ENCODE measurements at places on chromosomes 11 and 22.

- no peak for DNase-seq
Observed at GRCh38 chr11:19628018-19628417, 84.6 kb upstream of the NAV2 start.

DNA sequence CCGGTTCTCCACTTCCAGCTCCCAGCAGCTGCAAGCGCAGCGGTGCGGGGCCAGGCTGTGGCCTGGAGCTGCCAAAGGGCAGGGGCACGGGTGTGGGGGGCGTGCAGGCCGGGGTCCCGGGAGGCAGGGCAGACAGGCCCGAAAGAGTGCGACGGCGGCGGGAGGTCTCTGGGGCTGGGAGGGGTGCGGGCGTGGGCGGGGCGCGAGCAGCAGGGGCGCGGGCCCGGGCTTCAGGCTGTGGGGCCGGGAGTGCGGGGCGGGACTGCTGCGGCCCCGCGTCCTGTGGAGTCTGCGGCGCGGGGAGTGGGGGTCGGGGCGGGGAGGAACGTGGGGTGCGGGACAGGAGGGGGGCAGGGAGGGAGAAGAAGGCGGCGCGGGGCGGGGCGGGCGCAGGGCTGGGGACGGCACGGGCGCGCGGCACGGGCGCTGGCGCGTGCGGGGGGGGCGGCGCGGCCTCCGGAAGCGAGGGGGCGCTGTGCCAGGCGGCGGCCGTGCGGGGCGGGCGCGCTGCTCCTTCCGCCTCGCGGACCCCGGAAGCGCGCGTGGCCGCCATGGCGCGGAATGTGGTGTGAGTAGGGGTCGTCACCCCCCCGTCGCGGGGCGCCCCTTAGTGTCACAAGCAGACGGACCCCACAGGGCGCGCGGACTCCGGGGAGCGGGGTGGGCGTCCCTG, at the start of gene MRPL23:
Gene MRPL23, plus strand, starts transcription at position 521 of the 673 bp plus-strand sequence. Its CDS starts 31 bp downstream, at position 552.
- no peak for DNase-seq

GRCh38 chr11:17719938-17720795, 796 bp downstream of the MYOD1 start:
- peak; percentile 31 for DNase-seq

DNA sequence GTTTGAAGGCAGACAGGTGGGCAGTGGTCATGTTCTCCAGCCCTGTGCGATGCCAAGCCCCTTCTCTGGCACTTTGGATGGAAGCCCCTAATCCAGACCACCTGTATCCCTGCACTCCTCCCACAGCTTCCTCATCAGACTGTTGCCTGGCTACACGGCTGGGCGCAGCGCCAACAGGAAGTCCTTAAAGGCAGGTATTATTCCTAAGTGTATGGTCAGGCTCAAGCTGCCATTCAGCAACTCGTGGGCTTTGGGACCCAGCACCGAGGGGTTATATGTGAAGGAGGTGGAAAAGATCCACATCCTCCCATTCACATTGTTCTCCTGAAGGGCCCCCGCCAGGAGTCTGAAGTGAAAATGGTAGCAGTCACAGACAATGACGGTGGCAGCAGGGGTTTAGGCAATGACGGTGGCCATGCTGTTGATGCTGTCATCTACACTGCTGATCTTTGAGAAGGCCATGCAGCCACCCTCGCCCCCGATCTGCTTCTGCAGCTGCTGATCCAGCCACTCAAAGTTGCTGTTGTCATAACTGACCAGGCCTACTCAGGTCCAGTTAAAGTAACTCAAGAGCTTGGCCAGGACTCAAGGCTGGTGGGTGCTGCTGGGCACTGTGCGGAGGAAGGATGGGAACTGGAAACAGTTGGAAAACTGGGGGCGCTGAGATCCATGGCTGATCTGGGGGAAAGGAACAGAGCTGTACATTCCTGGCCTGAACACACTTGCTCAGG, 27.7 kb downstream of the OR6Q1 start:
- no peak for DNase-seq

DNA sequence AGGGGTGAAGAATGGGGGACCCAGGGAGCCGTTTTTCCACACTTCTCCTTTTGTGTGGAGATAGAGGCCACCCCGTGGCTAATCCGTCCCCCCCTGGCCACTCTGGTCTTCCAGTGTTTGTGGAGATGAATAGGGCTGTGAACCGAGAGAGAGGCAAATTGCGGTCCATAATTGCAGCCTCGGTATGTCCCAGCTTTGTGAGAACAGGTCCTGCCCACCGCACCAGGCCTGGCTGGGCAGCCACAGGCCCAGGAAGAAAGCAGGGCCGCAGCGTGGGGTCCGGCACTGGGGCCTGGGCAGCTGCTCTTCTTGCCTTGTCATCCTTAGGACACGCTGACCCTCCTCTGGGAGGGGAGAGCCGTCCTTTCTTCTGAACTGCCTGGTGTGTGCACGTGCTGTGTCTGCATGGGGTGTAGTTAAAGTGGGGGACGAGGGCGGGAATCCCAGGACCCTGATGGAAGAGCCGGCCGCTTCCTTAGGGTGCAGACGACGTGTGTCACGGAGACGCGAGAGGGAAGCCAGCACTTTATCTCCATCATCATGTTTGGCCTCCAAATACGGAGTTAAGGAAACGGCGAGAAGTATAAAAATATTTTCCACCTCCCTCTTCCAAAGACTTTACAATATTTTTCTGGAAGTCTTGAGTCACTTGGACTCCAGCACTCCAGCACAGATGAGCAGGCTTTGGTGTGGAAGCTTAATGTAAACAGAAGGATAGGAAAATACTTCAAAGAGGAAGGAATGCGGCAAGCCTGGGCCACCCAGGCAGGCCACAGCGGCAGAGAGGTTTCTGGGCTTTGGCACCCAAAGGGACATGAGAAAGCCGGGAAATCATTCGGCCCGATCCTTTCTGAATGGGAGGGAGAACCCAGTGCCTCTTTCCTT, 1248.4 kb downstream of the BRD1 start:
- DNase-seq, result no peak

DNA sequence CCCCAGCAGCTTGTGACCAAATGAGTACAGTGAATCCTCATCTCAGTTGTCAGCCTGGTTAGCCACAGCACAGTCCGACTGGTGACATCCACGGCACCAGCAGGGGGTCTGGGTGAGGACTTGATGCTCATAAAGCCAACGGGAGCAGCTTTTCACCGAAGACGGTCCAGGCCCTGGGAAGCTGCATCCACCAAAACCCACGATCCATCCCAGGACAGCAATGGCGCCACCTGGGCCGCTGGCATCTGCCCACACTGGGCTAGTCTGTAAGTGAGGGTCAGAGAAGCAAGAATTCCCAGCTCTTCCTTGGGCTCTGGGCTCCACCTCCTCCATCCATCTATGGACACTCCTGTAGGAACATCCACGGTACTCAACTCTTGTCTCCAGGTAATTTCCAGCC, 25.1 kb upstream of the FXYD6 start:
- no peak for DNase-seq

DNA sequence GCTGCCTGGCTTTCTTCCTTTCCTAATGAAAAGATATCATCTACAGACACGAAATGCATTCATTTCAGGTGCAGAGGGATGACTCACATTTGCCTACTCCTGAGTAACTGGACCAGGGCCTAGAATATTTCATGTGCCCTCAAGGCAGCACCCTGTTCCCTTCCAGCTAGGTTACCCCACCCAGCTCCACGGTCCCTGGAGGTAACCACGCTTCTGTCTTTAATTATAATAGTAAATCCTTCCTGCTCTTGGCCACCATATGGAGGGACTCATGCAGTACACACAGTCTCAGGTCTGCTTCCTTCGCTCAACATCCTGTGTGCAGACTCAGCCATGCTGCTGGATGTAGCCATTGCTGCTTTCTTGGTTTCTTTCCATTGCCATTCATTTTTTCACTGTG, 22.3 kb downstream of the DHCR7 start:
- no peak for DNase-seq

DNA sequence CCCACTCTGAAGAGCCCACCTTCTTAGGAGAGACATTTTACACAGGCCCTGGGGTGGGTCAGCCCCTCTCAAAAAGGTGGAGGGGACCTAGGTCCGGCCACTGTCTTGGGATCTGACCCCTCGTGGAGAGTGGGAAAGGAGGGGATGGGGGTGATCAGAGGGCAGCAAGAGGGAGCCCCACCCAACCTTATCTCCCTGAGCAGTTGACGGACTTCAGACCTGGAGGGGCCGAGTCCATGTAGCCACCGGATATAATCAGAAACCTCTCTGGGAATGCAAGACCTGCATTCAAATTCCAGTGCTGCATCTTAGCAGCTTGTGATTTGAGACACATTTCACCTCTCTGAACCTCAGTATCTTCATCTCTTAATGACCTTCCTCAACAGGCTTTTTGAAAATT, 44.0 kb downstream of the TP53I11 start:
- no peak for DNase-seq

- no peak for DNase-seq
Observed at GRCh38 chr11:101862391-101863233, 52.2 kb upstream of the CEP126 start.

GRCh38 chr11:110850846-110851245, 138.6 kb upstream of the ARHGAP20 start:
- DNase-seq, result no peak

GRCh38 chr11:125772834-125773505, 5.7 kb downstream of the PATE2 start:
- no peak for DNase-seq

DNA sequence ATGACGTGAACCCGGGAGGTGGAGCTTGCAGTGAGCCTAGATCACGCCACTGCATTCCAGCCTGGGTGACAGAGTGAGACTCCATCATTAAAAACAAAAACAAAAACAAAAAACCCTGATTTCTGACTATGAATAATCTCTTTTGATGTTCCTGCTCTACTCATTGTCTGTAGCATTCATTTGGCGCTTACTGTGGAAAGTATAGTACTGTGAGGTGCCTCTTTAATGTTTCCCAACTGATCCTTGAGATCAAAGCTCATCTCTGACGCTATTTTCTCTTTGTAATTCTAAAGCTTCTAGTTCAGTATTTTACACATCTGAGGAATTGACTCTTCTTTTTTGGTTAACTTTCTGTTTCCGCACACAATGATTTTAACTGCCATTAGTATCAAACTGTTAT, 60.0 kb downstream of the GRK3 start:
- DNase-seq, result no peak

GRCh38 chr11:61873588-61874376, 17.6 kb downstream of the FADS3 start:
- no peak for DNase-seq

DNA sequence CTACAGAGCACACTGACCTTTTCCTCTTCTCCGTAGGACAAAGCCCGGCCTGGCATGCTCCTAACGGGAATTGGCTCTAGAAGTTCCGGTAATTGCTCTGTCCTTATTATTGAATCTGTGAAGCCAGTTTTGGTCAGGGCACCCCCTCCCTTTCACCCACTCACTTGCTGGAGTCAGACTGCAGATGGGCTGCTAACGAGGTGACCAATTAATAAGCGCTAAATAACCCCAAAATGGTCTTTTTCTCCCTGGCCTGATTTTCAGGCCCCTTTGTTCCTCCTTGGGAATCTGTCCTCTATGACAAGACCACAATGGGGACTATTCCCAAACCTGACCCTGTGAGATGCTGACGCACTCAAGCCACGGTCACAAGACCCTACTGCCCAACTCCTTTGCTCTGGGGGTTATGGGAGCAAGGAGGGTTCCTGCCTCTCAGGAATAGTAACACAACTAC, 610.0 kb upstream of the CADM1 start:
- no peak for DNase-seq

DNA sequence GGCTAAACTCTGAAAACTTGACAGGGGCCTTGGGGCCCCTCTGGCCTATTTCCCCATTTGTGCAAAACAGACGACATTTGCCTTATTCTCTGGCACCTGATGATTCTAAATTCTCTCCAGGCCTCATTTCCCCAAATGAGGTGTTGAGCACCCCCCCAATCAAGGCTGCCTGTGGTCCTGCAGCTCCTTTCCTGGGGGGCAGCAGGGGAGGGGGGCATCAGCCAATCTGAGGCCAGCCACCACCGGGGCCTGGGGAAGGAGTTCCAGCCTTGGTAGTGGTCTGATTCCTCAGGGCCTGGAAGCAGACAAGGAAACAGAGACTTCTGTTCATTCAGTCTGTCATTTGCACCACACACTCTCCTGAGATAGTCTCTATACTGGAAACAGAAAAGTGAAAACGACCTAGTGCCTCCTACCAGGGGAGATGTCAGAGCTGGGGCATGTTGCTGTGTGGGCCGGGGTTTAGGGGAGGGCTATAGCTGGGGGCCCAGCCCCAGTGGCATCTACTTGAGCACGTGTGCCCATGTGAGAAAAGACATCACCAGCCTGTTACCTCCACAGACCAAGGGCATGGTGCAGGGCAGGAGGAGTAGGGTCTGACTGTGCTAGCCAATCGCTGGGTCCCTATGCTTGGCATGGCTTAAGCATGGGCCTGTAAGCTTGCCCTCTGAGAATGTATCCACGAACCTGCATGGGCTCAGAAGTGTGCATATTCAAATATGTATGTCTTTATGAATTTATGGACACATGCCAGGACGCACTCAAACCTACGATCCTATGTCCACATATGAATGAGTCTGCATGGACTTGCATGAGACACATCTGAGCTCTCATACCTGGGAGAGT, 1.8 kb upstream of the TPBGL start:
- DNase-seq, result no peak

DNA sequence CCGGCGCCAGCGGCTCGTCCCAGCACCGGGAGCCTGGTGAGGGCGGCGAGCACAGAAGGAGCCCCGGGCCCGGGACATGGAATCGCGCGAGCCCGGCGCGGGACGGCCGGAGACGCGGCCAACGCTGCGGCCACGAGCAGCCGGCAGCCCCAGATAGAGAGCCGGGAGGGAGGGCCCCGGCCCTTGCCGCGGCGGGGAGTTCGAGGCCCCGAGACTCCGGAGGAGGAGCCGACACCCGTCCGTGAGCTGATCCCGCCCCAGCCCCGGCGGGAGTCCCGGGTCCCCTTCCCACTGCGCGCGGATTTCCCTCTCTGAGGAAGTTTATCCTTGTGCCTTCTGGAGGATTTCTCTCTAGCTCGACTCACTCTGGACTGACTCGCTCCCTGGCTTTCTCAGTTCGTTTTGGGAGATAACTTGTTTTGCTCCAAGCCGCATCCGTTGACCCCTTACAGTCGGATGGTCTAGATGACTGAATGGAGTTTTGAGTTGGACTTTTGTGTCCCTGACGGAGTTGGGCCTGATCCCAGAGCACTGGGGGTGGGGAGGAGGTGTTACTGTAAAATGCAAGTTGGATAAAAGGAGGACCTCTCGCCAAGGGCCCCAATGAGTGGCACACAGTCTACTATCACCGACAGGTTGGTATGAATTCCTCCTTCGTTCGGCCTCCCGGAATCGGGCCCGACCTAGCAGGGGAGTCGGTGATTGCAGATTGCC, 585 bp downstream of the ARHGEF12 start:
- peak; percentile 57 for DNase-seq

GRCh38 chr22:25161017-25161915, 38.4 kb upstream of the CRYBB3 start:
- DNase-seq, result no peak

DNA sequence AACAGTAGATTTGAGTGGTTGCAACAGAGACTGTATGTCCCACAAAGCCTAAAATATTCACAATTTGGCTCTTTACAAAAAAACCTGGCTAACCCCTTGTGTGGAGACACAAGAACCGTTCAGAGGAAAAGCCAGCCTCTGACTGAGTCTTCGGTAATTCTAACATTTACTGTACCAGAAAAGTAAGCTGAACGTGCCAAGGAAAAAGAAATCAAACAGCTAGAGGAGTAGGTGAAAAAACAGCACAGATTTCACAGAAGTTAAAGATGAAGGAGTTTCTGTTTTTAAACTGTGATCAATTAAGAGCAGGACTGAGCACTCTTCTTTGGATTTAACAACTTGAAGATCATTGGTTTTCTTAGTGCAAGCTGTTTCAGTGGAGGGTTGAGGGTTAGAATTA, 424.7 kb upstream of the KIRREL3 start:
- DNase-seq, result no peak
